ENCODE measurements at places on chromosomes 1 and 21.

DNA sequence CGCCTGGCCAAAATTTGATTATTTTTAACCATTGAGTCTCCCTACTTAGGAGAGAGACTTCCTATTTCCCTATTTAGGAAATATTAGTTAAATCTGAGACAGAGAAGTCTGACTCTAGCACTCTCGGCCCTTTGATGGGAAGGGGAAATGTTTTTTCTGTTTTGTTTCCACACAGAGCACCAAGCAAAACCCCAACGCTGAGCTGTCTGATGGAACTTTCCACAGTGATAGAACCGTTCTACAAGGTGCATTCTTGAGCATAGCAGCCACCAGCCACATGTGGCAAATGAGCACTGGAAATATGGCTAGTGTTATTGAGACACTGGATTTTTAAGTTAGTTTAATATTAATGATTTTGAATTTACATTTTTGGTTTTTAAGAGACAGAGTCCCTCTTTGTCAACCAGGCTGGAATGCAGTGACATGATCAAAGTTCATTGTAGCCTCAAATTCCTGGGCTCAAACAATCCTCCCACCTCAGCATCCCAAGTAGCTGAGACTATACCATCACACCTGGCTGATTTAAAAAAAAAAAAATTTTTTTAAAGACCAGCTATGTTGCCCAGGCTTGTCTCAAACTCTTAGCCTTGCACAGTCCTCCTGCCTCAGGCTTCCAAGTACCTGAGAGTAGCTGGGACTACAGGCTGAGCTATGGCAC, 77.3 kb upstream of the GALNT2 start:
- DNase-seq: no peak

DNA sequence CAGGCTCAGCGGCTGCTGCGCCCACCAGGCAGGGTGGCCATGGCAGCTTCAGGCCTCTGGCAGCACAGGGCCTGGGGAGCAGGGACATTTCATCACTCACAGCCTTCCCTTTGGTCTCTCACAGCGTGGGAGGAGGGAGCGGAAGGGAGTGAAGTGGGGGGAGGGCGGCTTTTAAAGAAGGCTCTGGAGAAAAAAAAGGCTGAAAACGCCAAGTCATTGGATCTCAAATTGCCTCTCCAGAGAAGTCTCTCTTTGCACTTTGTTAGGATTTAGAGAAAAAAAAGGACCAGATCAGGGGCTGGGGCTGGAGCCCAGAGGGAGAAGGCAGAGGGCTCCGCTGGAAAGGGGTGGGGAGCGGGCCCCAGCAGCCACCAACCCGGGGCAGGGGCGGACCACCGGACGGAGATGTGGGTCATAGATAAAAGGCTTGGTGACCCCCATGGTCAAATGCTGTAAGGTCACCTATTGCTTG, 209.9 kb downstream of the GRIK3 start:
- DNase-seq: no peak

DNA sequence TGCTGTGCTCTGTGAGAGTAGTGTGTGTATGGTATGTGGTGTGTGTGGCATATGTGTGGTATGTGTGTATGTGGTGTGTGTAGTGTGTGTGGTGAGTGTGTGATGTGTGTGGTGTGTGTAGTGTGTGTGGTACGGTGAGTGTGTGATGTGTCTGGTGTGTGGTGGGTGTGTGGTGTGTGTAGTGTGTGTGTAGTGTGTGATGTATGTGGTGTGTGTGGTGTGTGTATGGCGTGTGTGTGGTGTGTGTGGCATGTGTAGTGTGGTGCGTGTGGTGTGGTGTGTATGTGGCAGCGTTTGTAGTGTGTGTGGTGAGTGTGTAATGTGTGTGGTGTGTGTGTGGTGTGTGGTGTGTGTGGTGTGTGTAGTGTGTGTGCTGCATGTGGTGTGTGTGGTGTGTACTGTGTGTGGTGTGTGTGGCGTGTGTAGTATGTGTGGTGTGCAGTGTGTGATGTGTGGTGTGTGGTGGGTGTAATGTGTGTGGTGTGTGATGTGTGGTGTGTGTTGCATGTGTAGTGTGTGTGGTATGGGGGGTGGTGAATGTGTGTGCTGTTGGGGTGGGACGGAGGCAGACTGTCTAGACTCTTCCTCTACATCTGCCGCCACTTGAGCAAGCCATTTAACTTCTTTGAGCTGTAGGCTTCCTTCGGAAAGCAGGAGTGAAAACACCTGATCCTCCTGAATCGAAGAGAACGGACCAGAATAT, 33.5 kb downstream of the GPA33 start:
- DNase-seq: no peak

- no peak for DNase-seq
Measured at GRCh38 chr1:164794356-164794755, 235.4 kb downstream of the PBX1 start.

- no peak for DNase-seq
Measured at GRCh38 chr21:28344985-28345384, 647.7 kb downstream of the LTN1 start.

DNA sequence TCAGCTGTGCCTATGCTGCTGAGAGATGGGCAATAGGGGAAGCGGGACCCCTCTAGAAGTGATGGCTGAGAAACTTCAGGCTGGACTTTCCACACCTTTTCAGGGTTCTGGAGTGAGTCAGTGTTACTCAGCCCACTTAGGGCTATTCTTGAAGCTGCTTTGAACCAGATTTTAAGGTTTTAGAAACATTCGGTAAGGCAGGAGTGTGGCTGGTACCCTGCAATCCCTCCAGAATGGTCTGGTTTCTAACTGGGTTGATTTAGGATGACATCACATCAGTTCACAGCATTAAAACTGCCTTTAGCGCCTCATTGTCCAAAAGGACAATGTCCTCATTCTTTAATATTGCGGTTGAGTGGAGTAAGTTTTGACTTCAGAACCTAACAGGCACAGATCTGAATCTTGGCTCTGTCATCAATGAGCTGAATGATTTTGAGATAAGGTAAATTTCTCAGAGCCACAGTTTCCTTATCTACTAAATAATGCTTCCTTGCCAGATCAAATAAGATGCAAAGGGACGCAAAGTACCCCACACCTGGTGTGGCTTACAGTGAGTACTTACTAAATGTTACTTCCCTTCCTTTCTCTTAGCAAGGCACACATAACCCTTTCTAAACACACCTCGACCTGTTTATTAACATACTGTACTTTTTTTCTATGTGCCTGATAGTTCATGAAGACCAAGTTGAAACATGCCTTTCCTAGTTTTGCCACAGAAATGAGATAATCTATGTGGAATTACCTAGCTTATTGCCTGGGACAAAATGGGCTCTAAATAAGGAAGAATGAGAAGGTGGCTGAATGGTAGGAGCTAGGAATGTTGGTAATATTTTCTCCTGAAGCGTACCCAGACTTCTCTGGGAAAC, 209.8 kb downstream of the ROR1 start:
- DNase-seq: no peak

DNA sequence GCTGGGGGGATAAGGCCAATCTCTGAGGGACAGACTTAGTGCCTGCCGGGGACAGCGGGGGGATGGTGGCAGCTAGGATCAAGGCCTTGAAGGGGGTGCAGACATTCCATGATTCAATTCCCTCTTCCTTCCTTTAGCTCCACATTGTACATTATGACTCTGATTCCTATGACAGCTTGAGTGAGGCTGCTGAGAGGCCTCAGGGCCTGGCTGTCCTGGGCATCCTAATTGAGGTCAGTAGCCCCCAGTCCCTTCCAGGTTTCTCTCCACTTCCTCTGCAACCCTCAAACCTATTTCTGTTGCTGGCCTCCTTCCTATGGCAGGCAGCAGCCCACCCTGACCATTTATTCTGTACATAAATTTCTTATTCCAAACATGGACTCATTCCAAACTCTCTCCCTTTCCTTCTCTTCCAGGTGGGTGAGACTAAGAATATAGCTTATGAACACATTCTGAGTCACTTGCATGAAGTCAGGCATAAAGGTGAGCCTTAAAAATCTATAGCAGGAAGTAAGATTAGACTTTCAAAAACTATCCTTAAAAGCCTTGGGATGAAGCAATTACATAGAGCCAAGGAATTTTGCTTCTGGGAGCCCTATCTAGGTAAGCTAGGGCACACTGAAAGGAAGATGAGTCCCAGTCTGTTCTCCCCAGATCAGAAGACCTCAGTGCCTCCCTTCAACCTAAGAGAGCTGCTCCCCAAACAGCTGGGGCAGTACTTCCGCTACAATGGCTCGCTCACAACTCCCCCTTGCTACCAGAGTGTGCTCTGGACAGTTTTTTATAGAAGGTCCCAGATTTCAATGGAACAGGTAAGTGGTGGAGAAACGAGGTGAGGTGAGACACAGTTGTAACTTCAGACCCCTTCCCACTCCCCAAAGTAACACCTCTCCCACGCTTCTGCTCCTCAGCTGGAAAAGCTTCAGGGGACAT, 5.1 kb downstream of the CA14 start:
- no peak for DNase-seq

DNA sequence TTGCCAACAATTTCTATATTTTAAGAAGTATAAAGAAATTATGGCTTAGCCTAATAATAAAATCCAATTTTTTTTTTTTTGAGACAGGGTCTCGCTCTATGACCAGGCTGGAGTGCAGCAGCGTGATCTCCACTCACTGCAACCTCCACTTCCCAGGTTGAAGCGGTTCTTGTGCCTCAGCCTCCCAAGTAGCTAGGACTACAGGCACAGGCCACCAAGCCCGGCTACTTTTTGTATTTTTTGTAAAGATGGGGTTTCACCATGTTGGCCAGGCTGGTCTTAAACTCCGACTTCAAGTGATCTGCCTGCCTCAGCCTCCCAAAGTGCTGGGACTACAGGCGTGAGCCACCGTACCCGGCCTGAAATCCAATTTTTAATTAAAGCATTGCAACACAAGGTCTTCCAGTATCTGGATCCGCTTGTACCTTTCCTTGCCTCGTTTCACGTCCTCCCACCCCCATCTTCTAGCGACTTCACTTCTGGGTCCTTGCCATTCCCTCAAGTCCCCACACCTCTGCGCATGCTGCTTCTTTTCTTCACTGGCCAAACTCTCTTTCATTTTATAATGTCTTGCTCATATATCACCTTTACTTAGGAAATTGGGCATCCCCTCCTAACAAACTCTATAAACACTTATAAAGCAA, 2.3 kb downstream of the FUBP1 start:
- no peak for DNase-seq

DNA sequence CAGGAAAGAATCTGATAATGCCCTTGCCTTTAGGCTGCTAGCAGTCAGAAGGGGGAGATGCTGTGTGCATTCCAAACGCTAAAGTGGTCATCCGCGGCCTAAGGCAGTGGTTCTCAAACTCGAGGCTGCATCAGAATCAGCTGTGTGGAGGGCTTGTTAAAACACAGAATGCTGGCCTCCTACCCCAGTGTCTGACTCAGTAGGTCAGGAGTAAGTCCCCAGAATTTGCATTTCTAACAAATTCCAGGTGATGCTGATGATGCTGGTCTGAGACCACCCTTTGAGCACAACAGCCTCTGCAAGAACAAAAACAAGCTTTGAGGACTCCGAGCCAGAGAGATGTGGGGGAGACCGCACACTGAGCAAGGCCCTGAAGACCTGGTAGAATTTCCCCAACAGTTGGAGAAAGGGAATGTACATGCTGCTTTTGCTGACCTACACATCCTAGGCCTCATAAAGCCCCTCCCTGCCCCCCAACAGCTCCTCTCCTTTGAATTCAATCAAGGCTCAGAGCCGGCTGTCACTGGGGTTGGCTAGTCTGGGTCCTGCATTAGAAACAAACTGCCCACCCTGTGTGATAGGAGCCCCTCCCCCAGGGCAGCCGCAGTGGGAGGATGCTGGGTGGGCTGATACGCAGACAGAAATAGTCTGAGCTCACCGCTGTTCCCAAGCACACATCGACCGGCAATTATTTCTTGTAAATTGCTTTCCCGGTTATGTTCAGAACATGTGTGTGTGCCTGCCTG, 27.1 kb downstream of the SHISAL2A start:
- no peak for DNase-seq

DNA sequence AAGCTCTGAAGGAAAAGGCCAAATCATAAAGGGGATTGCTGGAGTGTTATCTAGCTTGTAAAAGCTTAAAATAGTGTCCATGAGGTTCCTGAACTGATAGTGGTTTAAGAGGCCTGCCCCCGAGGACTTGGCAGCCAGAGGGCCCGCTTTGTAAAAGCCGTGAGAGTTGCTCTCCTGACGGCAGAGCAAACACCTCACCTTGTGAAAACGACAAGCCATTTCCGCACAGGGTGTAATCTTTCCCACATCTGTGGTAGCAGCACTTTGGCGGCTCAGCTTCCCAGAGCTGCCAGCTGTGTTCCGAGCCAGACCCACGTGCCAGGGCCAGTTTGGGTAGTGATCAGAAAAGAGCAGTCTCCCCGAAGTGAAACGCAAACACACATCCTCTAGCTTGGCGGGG, 37.0 kb downstream of the SERBP1 start:
- no peak for DNase-seq

GRCh38 chr1:44270686-44271628, 57.7 kb downstream of the DMAP1 start:
- no peak for DNase-seq

GRCh38 chr1:100631015-100631551, 88.5 kb upstream of the VCAM1 start:
- no peak for DNase-seq

DNA sequence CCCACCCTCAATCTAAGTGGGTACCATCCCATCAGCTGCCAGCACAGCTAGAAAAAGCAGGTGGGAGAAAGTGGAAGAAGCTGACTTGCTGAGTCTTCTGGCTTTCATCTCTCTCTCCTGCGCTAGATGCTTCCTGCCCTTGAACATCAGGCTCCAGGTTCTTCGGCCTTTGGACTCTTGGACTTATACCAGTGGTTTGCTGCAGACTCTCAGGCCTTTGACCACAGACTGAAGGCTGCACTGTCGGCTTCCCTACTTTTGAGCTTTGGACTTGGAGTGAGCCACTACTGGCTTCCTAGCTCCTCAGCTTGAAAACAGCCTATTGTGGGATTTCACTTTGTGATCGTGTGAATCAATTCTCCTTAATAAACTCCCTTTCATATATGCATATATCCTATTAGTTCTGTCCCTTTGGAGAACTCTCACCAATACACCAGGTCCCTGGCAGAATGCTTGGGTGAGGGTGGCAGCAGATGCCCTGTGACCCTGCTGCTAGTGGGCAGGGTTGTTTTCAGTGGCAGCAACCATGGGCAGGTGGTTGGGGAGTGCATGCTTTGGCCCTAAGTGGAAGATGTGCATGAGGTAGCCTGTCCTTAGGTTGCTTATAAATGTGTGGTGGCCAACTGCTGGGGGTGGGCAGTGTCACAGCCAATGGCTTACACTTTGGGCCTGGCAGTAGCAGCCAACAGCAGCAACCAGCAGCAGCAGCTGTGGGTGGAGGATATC, 10.8 kb upstream of the ADAM30 start:
- DNase-seq: no peak

DNA sequence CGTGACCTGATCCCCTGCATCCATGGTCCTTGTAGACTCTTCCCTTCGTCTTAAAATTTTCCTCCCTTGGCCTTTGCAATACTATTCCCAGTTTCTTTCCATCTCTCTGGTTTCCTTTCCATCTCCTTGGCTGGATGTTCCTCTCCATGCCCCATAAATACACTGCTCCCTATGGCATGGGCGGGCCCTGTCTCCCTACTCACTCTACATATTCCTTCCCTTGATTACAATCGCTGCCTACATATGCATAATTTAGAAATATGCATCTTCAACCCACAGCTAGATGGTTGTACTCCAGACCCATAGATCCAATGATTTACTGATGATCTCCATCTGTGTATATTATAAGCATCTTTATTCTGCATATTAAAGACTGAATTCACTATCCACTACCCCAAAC, 405.0 kb downstream of the NTNG1 start:
- no peak for DNase-seq

Measured in stimulated activated CD4-positive, alpha-beta T cell treated with anti-CD3 and anti-CD28 coated beads, TNF-alpha, amount 100 ng/mL, for 48 hours (primary cell).